ENCODE measurements at places on chromosomes 1 and 21.

- DNase-seq: no peak
Observed at GRCh38 chr1:167648252-167648849, 18.3 kb downstream of the RCSD1 start.

DNA sequence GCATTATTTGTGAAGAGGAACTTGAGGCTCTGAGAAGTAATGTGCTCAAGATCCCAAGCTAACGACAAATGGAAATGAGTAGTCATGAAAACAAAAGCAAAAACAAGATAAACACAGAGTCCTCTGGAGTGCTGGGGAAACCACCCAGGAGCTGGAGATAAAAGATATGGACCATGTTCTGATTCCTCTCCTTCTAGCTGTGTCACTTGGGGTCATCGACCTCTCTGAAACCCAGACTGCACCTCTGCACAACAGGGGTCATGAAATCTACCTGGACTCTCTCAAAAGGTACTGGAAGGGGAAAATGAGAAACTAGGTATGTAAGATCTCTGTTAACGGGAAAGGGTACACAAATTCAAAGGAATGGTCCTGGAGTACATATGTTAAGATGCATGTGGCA lies 6.5 kb downstream of the PGLYRP4 start:
- DNase-seq: no peak

DNA sequence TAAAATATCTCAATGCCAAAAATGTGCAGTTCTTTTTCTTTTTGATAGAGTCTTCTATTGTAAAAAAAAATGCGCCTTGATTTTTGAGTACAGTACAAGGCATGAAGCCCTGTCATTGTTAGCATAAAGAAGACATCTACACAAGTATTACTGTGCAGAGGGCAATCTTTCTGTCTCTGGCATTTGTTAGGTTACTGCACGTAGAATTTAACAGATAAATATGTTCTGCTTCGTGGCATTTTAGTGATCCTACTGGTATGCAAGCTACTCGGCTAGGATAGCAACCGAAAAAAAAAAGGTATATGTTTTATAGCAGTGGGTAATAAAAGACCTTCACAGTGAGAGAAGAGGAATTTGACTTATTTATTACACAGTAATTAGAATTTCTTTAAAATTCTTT lies 492.9 kb upstream of the ADGRL2 start:
- no peak for DNase-seq

DNA sequence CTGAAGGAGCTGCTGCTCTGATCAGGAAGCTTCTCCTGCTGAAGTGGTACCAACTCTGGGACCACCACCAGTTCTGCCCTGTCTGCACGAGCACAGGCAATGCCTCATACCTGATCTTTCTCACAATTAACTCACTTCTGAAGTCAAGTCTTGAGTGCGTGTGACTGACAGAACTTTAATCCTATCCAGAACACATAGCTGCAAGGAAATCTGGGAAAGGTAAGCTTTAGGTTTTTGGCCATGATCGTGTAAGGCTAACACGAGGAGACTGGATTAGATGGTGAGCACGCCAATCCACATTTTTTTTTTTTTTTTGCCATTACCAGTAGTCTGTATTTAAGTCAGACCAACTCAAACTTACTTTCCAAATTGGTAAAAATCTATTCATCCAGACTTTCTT lies 101.3 kb downstream of the GIPC2 start:
- no peak for DNase-seq

GRCh38 chr1:93324486-93325464 lies 20.9 kb upstream of the DR1 start:
- no peak for DNase-seq

- no peak for DNase-seq
Observed at GRCh38 chr1:236844499-236845271, 49.6 kb downstream of the MTR start.

DNA sequence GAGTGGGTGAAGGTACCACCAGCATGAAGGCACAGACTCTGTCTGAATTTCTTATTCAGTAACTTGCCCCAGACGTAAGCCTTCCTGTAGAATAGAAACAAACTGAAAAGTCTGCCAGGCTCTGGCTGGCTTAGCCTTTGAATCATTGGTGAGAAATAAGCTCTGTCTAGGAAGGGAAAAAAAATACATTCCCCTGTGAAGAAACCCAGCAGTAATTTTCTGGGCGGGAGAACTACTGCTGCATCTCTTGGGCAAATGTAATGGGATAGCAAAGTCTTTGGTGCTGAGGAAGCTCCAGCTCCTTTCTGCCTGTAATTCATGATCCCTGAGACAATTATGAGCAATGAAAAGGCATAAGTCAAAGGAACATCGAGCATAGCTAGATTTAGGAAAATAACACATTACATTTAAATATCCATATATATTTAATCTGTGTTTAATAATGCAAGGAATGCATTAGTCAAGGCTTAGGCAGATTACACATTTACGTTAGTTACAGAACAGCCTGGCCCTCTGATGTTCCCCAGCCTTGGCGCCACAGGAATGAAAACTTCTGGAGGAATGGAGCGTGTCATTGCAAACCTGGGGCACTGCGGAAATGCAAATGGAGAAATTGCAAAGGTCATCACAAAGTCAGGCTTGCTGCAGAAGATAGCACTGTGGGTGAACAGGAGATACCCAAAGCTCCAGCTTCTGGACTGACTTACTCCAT lies 216.3 kb upstream of the CAMK1G start:
- no peak for DNase-seq

DNA sequence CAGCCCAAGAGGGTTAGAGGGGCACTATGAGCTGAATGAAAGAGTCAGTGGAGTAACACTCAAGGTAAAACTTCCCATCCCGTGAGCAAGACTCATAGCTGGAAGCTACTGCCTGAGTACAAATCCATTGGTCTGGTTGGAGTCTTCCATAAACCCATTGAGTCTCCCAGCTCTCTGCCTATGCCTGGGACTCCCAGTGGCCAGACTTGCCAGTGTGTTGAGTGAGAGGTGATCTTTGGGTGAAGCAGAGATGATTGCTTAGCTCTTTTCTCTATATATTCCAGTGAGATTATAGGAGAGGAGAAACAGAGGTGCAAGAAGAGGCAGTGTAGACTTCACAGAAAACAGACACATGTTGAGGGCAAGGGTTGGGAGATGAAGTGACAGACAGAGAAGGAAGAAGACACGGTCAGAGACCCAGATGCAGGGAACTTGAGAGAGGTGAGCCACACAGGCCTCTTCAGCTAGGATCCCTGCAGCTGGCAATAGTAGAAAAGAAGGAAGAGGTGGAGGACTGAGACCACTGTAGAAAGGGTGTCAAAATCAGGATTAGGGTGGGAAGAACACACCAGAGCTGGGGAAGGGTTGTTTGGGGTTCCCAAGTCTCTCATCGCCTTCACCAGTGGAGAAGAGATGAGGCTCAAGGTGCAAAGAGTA lies 3.7 kb downstream of the FOXD2 start:
- DNase-seq: no peak

DNA sequence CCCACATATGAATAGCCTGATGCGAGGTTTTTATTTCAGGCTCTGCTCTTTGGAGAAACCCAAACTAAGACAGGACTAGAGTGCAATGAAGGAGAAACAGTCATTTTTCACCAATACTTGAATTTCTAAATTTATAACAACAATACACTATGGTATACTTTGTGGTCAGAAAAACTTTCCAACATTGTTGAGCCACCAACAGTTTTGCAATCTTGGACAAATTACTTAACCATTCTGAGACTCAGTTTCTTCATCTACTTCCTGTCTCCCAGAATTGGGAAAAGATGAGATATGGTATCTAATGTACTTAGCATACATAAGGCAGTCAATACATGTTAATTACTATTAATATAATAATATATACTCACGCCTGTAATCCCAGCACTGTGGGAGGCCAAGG lies 519.8 kb upstream of the PLXNA2 start:
- no peak for DNase-seq

GRCh38 chr1:153742411-153743142 lies 14.7 kb downstream of the INTS3 start:
- no peak for DNase-seq

GRCh38 chr1:239112101-239112935 lies 274.1 kb upstream of the CHRM3 start:
- no peak for DNase-seq

DNA sequence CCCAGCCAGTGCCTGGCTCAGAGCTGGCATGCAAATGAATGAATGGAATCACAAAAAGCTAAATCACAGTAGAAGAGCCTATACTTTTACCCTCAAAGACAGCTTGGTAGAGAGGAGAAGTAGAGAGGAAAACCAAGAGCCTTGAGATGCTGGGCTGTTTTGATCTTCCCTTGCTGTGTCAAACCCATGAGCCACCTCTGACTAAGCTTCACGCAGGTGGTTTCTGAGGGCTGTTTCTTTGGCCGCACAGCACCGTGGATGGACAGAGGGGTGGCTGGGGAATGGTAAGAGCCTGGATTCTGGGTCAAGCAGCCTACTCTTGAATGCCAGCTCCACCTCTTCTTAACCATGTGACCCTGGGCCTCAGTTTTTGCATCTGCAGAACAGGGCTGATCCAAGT lies 18.6 kb downstream of the ABCG1 start:
- no peak for DNase-seq

- no peak for DNase-seq
Observed at GRCh38 chr1:198903621-198904020, 264.8 kb downstream of the PTPRC start.

DNA sequence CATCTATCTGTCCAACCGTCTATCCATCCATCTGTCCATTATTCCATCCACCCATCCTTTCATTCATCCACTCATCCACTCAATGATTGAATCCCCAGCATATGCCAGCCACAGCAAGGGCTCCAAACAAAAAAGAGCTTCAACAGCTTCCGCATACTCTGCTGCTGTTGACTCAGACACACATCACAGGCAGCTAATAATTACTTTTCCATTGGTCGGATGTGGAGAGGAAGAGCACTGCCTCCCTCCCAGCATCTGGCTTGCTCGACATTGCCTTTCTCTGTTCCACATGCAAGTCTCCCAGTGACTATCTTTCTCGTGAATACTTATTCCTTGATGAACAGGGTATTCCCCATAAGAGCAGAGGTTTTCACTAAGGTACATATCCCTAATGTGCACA lies 176.5 kb downstream of the HIVEP3 start:
- no peak for DNase-seq

DNA sequence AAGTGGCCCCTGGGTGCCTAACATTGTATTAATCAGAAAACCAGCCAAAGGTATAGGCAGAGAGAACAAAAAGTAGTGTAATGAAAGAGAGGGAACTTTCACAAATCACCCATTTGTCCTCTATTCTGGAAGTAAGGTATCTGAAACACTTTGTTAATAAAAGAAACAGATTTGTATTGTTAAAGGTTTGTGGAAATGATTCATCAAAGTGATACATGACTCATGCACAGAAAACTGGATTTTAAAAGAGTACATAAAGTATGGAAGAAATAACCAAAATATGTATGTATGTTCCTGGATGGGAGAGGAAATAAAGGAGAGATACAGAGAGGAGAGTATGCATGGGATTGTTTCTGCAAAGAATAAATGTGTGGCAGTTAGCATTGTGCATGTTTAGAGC lies 126.8 kb downstream of the RGS21 start:
- DNase-seq: no peak

GRCh38 chr1:5586629-5587028 lies 405.6 kb downstream of the NPHP4 start:
- DNase-seq: no peak

DNA sequence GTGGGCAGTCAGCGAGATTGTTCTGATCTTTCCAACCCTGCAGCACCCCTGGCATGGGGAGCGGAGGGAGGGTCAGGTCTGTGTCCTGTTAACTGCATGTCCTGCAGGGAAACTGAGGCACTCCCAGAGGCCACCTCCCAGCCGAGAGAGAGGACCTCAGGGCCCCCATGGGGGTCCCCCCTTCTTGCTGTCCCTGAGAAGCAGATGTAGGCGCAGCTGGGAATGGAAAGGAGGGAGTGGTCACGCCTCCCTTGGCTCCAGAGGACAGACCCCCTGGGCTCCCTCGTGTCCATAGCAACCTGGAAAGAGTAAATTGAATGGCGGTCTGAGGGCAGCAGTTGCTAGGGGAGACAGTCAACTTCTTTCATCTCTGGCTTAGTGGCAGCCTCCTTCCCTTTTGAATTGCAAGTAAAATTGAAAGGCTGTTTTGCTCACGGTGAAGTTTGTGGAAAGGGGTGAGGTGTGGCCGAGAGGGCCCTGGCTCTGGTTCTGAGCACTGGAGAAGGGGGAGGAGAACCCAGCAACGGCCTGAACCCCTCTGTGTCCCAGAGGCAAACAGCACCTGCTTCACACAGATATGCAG lies 4.9 kb downstream of the CROCC start:
- no peak for DNase-seq
